ENCODE measurements at places on chromosomes 7 and 10.

DNA sequence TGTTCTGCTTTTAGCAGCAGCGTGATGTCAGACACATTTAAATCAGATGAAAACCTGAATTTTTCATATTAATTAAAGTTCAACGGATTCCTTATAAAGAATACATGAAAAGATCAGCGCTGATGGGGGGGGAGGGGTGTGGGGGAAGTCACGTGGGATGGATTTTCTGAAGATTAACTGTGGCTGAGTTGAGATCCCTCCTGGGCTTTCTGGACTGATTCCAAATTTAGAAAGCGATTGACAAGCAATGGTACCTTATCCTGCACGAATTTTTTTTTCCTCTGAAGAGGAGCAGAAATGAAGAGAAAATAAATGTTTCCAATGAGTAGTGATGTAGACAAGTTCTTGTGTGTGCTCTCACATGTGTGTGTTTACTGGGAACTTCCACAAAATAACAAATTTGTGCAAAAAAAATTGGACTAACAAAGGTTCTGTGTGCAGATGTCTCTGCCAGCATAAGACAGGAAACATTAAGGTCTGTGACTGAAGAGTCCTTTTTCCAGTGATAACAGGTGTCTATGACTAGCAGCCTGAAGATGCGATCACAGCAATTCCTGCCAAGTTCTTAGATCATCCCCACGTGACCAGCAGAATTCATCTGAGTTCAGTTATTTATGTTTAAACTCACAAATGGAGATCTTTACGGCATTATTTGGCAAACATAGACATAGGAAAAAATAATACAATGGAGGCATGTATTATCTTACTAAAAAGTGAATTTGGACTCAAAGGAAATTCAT is 585.2 kb upstream of the CELF2 start:
- DNase-seq = no peak

DNA sequence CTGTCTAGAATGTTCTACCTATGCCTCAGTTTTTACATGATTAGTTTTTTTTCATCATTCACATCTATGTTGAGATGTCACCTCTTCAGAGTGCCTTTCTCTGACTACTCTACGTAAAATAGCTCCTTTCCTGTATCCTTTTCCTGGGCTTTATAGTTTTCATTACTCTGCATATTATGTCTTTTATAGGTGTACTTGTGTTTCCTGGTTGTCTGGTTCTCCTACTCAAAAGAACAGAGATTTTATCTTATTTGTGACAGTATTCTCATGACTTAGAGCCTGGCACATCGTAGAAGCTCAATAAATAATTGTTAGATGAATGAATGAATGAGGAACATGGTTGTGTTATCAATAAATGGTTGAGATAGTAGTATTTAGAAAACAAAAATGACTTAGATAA is 17.9 kb downstream of the STEAP1 start:
- DNase-seq = no peak

- no peak for DNase-seq
Measured at GRCh38 chr10:85187047-85187446, 858.7 kb downstream of the CCSER2 start.

- DNase-seq = no peak
Measured at GRCh38 chr10:124059551-124059950, 33.8 kb downstream of the CHST15 start.

DNA sequence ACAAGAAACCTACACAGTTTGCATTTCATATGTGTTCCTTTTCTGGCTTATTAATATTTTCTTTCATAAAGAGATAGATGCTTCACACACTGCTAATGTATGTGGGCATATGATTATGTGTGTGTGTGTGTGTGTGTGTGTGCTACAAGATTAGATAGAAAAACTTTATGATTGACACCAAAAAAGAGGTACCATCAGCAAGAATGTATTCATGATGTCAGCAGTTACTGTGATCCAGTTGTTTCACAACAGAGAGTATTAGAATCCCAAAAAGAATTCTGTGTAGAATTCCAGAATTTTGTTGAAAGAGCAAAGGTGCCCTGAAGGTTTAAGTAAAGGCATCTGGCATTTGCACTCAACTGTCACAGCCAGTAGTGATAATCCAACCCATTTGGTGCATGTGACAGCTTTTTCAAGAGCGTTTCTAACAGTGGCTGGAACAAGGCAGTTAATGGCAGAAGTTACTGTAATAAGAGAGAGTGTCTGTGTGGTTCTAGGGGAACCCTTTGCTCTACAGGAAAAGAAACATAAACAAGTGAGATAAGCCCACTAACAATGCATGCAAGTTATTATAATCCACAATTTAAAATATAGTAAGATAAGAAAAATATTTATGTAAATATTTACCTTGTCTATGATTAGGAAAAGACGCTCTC is 16.6 kb downstream of the RELN start:
- DNase-seq = no peak

DNA sequence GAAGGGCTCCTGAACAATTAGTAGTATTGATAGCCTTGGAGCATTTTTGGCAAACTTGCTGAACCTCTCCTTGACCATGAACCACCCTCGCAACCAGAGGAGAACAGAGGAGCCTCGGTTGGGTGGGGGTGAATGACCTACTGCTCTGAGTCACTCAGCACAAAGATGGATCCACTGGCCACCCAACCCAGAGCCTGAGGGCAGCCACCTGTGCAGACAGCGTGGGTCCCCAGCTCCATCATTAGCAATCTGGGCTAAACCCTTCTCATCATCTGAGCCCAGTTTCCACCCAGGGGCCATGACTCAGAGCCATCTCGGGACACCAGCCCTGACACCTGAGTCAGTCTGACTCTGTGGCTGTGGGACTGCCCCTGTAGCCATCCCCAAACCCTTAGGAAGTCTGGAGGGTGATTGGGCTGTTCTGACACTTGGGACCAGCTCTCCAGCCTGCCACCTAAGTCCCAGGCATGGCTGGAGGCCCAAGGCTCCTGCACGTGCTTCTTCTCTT is 171.8 kb upstream of the GPR26 start:
- DNase-seq = no peak

- DNase-seq = peak; percentile 28
Measured at GRCh38 chr7:4774658-4775249, 669 bp upstream of the AP5Z1 start.

DNA sequence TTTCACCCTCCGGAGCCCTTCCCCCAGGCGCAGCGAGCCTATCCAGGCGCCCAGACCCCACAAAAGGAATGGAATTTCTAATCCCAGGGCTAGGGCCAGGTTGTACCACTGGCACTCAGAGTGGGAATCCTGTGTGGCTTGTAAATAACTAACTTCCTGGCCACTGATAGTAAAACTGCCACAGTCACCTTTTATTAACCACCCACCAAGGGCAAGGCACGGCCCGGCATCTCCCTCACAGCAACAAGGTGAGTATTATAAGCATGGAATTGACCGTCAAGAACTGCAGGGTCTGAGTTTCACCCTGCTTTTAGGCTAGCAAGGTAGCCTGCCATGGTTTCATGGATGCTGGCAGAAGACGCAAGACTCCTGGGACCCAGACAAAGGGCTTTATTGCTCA is 51.1 kb downstream of the SPOCK2 start:
- no peak for DNase-seq

DNA sequence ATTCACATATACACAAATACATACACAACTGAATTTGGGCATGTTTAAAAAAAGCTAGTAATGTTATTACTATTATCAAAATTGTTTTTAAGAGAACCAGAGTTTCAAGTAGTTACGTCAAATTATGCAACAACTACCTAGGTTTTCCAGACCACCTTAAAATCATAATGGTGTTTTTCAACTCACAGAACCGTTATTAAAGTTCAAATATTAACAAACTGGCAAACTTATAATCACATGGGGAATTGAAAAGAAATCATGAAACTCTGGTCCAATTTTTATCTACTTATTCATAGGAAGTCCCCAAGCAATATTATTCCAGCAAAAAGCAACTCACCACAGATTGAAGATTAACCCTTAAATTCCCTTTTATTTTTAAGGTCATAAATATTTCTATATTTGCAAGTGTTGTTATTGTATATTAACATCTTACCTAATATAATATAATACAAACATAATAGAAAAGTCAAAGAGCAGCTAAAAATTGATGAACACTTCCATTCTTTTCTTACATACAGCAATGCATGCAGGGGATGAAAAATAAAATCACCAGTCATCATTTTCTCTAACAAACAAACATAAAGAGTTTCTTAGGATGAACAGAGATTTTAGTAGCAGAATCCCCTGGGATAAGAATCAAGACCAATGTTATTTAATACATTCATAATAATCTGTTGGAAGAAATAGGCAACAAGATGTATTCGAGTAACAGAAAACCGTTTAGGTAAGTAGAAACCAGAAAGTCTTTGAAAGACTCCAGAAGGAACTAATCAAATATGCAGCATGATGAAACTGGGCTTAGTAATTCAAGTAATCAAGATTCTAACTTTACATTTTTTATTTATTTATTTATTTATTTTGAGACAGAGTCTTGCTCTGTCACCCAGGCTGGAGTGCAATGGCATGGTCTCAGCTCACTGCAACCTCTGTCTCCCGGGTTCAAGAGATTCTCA is 391.1 kb downstream of the PARD3 start:
- no peak for DNase-seq

DNA sequence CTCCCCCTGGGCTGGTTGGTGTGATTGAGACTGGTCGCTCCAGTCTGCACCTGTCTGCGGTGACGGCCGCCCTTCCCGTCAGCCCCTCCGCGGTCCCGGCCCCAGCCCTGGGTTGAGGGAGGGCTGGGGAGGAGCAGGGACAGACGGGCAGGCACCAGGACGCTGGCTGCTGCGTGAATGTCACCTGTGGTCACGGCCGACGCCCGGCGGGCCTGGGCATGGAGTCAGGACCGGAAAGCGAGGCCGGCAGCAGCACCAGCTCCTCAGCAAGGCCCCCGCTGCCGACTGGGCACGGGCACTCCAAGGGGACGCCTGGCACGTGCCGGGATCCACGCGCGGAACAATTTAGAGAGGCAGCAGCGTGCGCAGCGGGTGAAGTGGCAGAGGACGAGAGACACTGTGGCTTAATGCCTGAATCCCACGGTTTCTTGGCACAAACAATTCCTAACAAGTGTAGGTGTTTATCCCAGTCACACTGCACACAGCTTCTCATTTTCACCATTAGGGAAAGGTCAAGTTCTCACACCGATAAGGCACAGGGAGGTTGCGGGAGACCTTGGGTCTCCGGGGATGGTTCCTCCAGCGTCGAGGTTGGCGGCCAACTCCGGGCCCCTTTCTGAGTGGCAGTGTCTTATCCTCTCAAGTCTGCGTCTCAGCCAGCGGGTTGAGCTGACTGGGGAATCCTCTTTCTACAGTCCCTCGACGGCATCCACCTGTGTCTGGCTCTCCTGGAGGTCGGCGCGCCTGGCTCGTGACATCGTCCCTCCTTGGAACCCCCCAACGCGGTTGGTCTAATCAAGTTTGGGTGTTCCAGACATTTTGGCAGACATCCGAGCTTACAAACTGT is 66.4 kb upstream of the ADGRA1 start:
- no peak for DNase-seq

GRCh38 chr7:22586786-22587140 is 86.8 kb upstream of the STEAP1B start:
- no peak for DNase-seq

- DNase-seq = no peak
Measured at GRCh38 chr10:122503886-122504609, 42.7 kb downstream of the HTRA1 start.

- no peak for DNase-seq
Measured at GRCh38 chr10:30300728-30301127, 48.4 kb downstream of the MTPAP start.

DNA sequence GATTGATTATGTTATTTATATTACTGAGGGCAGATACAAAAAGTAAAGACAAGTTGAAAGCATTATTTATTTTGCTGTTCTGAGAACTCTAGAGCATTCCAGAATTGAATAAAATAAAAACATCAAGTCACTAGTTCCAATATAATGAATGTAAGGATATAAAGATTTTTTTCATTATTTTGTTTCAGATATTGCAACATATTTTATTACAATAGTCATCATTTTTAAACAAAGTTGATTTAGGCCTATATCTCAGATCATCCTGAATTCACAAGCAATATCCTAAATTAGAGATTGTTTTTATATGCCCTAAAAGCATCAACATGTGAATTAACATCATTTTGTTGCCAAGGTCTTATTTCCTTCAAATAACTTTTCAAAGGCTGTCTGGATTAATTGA is 535.6 kb upstream of the KCND2 start:
- no peak for DNase-seq

DNA sequence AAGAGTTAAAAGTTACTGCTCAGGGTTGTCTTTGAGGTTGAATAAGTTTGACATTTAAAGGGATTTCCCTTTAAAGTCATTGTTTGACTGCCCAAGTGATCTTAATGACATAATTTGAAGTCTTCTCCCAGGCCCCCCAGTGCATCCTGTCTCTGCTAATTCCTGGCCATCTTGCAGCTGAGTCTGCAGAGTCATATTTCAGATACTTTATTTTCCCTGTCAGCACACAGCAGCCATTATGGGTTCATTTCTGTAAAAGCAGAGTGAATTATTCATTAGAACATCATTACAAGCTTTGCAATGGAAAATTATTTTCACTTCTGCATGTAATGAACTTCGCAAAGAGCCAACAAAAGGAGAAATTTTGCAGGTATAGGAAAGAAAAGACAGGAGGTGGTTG is 536.6 kb downstream of the GALNT17 start:
- no peak for DNase-seq

GRCh38 chr10:98045785-98046389 is 15.5 kb upstream of the CRTAC1 start:
- DNase-seq = peak; percentile 4

DNA sequence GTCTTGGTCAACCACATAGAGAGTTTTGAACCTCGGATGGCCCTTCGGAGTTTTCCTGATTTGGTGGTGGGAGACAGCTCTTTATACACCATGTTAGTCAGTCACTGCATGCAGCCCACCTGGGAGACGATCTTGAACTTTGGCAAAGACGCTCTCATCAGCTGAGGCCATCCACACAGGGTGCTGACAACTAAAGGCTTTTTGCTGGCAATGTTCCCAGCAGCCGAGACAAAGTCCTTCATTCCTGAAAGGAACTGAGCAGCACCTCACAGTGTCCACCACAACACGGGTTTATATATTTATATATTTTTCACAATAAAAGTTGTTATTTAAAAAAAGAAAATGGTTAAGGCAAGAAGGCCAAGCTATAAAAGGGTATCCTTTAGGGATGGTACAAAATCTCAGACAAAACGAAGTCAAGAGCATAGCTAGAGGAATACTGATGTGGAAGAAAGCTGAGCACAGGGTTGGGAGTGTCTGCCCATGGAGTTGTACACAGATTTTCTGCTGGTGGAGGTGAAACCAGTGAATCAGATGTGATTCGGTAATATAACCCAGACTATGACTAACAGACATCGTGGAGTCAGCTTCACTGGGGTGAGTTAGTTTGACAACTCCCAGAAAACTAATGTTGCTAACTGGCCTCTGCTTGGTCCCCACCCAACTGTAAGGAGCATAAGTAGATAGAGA is 27.4 kb upstream of the CAPZA2 start:
- DNase-seq = no peak

DNA sequence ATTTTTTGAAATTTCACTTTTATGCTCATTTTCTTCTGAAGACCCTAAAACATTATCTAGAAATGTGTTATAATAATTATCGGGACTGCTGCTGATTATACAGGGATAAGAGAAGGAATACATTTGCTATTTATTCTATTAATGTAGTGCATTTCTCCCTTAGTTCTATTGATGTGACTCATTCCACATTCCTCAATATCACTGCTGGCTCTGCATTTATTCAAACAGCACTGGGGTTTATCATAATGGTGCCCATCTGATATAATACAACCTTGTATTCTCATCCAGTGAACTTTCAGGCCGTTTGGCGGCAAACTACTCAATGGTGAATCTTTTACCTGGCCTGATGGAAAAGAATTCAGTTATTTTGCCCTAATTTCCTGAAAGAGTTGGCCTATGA is 7.8 kb downstream of the KCND2 start:
- DNase-seq = no peak

- DNase-seq = no peak
Measured at GRCh38 chr7:9981742-9982349, 991.8 kb upstream of the PHF14 start.
